GM12878 (cell line): ENCODE measurements at places on chromosomes 2 and 18.

- no peak for DNase-seq
Observed at GRCh38 chr2:16649353-16650286, 16.0 kb downstream of the CYRIA start.

DNA sequence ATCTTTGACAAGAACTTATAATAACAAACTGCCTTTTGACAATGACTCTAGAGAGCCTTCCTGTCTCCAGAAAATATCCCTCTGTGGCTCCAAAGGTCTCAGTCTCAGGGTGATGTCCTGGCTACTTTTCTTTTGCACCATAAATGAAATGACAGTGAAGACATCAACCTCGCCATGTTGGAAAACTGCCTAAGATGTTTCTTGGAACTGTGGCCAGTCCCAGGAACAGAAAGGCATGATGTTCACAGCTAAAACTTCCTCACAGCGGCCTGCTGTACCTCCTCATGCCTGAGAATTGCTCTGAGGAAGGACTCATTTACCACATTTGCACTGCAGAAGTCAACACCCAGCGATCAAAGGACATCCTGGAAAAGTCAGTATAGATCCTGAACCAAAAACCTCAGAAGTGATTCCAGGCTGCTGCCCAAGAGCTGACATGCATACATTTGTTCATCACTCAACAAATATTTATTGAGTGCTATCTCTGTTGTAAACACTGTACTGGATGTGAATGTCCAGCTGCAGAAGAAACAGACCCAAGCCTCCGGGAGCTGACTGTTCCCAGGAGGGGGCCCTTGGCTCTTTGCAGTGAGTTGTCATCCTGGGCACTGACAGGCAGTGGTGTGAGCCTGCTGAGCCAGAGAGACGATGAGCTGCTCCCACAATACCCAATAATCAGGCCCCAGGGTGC, 64.3 kb upstream of the ACSL3 start:
- no peak for DNase-seq

- no peak for DNase-seq
Observed at GRCh38 chr2:168607992-168608391, 151.9 kb downstream of the CERS6 start.

DNA sequence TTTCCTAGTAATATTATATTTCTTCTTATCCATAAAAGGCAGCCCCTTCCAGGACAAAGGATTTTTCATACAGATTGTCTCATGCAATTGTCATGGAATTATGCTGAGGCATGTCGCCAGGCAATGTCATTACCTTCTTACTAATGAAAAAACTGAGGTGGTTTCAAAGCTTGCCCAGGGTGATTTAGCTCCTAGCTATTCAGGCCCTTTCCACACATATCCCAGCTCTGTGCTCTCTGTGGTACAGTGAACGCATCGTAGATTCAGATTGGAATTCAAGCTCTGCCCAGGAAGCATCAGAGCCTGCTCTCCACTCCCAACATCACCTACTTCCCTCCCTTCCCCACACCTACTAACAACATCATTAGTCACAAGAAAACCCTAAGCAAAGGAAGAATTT, 60.1 kb downstream of the ATP8B1 start:
- DNase-seq = no peak

DNA sequence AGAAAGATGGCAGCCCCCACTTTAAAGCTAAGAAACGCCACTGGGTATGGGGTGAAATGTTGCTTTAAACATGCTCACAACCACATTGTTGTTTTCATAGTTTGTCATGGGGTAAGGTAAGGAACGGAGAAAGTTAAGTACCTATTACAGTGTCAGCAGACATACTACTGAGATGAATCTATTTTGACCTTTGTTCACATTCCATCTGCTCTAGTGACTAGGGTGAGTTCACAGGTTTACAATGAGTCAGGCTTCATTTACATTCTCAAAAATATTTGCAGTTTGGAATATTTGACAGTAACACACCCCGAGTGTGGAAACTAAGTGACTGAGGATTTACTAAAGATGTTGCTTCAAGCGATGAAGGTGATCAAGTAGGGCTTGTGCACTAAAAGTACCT, 428.7 kb upstream of the ACVR2A start:
- DNase-seq = no peak

- DNase-seq = no peak
Observed at GRCh38 chr2:18829251-18829902, 240.0 kb upstream of the NT5C1B start.

GRCh38 chr2:84963692-84964405, 7.1 kb upstream of the KCMF1 start:
- no peak for DNase-seq

GRCh38 chr18:11909061-11909455, 941 bp upstream of the MPPE1 start:
- DNase-seq = no peak

- DNase-seq = no peak
Observed at GRCh38 chr18:53864770-53865169, 359.7 kb downstream of the MBD2 start.

GRCh38 chr2:33134086-33134771, 187.5 kb downstream of the LTBP1 start:
- DNase-seq = no peak

DNA sequence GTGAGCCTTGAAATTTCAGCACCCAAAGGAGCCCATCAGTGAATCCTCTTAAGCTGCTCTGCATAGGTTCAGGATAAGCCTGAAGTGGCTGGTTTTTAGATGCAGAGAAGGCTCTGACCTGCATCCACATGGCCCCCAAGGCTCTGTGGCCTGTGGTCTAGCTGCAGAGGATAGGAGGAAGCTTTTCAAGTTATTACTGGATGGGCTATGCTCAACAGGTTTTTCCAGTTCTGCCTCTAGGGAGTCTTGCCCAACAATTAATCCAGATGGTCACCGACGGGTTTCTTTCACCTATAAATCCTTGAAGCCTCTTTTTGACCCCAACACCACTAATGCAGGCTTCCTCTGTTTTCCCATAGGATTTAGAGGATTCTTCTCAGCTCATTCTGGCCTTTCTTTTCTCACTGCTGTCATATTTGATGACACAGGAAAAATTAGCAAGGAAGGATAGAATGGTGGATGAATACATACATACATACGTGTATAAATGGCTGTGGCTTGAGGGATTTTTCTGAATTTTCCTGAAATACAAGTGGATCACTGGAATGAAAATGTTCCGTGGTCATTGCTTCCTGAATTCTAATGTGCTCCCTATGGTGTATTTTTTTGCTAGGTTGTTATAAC, 52.2 kb upstream of the BCL2L11 start:
- no peak for DNase-seq

DNA sequence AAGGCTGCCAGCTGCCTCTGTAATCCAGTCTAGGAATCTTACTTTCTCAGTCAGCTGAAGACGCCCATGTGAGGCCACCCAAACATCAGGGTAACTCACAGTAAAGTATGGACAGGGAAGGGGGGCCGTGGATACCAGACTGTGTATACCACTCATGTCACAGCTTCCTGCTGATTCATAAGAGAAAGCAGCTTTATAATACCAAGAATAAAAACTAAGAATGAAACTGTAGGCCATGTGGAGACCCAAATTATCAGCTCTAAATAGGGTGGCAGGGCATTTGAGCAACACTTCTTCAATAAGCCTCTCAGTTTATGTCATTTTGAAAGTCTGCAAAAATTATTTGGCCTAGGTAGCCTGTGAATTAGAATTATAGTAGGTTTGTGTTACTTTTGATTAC, 115.0 kb upstream of the CDCA7 start:
- DNase-seq = peak; percentile 68

- no peak for DNase-seq
Observed at GRCh38 chr18:78603102-78603983, 376.3 kb upstream of the SALL3 start.

GRCh38 chr2:86048888-86049287, 56.8 kb downstream of the POLR1A start:
- no peak for DNase-seq

- DNase-seq = no peak
Observed at GRCh38 chr18:51278045-51278649, 80.7 kb upstream of the MEX3C start.

DNA sequence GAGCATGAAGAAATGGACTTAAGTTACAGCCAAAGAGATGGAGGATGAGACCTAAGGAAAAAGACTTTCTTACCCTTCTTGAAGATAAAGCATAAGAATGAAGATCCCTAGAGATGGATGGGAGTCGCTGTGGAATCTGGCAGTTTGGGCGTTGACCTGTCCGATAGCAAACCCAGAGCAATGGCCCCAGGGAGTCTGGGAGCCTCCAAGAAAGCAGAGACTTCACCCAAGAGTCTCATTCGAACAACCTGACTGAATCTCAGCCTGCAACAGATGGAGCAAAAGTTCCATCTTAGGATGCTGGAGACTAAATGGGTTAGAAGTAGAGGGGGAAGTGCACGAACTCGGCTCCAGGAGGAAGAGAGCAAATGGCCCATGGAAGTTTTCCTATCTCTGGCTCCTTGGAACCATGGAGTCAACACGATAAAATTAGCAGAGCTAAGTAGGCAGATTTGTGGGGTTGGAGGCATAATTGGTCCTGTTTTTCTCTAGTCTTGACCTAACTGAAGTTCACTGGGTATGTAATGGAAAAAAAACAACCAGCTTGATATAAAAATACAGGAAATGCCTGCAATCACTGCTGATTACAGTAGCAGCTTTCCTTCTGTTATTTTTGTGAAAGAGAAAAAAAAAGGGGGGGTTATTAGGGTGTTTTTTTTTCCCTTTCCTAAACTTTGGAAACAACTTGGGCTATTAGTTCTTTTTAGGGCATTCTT, 178.4 kb upstream of the EPAS1 start:
- no peak for DNase-seq

DNA sequence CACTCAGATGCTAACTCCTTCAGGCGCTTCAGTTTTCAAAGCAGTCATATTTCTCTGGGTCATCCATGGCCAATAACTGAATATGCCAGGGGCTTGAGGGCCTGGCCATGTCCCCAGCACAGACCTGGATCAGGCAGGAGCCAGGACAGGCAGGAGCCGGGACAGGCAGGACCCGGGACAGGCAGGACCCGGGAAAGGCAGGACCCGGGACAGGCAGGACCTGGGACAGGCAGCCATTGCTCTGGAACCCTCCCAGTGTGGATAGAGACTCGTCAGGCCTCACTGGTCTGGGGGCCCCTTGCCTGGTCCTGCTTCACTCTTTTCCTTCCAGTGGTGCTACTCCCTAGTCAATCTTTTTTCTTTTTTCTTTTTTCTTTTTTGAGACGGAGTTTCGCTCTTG, 117.5 kb upstream of the TEX51 start:
- no peak for DNase-seq

- DNase-seq = no peak
Observed at GRCh38 chr18:24196764-24197163, 57.9 kb downstream of the CABYR start.

- peak; percentile 96 for DNase-seq
Observed at GRCh38 chr2:8543383-8544170, 138.3 kb upstream of the ID2 start.

DNA sequence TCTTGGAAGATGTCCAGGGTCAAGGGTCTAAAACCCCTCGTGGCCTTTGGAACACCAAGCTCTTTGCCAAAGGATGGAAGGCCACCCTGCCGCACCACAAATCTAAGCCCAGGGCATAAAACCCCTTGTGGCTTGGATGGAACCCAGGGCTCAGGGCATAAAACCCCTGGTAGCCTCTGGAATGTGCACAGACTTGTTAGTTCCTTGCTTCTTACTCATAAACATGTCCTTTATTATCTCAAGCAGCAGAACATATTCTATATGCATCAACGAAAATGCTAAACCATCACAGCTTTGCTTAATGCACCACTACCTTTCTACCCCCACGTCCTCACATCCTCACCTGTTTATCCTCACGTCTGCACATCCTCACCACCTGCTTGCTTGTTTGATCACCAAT, 998.0 kb downstream of the DSC3 start:
- DNase-seq = no peak

DNA sequence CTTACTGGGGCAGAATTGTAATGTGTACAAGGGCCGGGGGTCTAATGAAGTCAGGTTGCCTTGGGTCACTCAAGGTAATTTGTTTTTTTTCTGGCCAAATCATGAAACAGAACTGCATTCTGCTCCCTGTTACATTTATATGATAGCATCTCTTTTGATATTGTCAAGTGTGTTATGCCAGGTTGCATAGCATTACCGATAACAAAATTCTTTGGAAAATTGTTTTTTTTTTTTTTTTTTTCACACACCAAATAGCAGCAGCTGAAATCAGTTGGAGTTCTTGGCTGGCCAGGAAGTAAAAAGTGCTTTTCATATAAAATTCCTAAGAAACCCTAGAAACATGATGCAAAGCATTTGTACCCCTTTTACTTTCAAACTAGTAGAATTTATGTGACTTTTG, 282.6 kb upstream of the FN1 start:
- DNase-seq = no peak

GRCh38 chr2:31236433-31237205, 2.7 kb downstream of the EHD3 start:
- no peak for DNase-seq

DNA sequence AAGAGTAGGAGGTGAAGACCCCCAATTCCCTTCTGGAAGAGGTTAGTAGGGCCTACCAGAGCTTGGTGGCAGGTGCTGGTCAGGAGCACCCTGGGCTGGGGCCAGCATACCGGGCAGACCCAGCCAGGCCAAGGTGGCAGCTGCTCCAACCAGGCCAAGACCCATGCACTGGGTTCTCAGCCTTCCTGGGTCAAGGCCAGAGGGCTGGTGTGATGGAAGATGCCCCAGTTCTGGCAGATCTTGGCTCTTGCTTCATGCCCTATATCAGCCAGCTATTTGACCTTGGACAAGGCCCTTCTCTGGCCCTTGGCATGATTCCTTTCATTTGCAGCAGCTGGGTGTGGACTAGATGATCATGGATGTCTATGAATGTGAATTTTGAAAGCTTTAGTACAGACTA, 57.7 kb downstream of the PRKCE start:
- DNase-seq = no peak

DNA sequence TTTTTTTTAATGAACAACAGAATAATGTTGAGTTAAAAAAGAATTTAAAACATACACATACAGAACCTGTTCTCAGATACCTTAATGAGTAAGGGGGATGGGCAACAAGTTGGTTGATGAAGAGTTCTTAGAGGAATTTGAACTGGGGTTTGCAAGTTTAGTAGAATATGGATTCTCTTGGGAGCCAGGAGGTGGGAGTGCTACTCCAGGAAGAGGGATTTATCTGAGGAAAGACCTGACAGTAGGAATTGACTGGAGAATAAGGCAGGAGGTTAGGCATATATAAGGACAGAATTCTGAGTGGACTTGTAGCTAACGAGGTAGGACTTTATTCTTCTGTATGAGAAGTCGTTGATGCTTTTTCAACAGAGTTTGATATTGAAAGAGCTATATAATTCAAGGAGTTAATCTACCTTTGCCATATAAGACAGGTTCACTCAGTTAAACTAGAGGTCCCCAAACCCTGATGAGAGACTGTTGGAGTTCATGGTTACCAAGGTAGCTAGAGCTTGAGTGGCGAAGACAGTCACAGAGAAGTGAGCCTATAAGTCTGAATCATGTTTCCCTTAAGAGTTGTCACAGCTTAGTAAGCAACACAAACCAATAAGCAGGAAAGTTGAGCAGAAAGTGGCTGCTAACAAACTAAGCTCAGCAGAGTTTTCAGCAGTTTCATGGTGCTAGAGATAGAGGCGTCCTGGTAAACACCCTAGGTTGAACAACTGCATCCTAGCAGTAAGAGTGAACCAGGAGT, 88.2 kb downstream of the NCOA1 start:
- DNase-seq = no peak

GRCh38 chr2:236503583-236503982, 66.0 kb upstream of the ACKR3 start:
- no peak for DNase-seq

- no peak for DNase-seq
Observed at GRCh38 chr2:190635781-190636180, 13.1 kb upstream of the NAB1 start.

GRCh38 chr2:109321570-109321969, 192.6 kb downstream of the SH3RF3 start:
- DNase-seq = no peak

GRCh38 chr2:121492409-121492808, 38.3 kb upstream of the RNU4ATAC start:
- DNase-seq = no peak
